ENCODE measurements at places on chromosomes 3 and 15.

DNA sequence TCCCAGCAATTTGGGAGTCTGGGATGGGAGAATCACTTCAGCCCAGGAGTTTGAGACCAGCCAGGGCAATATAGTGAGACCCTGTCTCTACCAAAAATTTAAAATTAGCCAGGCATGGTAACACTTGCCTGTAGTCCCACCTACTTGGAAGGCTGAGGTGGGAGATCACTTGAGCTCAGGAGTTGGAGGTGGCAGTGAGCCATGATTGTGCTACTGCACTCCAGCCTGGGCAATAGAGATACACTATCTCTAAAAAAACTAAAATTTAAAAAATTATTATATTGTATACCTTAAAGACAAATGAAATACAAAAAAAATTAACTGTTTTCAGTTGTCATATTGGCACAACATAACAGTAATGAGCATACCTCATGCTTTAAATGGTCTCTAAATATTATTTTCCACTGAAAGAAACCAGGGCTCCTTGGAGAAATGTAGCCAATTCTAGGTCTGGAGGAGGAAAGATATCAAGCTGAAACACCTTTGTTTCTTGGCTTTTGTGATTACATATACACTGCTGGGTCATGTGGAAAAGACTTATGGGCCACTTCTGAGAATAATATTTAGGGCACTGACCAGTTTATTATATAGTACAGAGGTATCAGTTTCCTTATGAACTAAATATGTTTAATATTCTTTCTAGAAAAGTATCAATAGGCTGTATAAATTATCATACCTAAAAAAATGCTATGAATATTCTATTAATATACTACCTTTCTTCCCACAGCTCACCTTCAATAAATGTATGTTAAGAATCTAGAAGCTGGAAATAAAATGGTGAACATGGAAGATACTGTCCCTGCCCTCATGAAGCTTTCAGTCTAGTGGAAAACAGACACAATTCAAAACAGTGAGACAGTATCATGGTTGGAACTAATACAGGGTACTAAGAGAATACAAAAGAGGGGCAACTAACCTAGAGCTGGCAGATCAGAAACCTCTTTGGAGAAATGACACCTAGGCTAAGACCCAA, 119.5 kb downstream of the TMCC1 start:
- DNase-seq = no peak

DNA sequence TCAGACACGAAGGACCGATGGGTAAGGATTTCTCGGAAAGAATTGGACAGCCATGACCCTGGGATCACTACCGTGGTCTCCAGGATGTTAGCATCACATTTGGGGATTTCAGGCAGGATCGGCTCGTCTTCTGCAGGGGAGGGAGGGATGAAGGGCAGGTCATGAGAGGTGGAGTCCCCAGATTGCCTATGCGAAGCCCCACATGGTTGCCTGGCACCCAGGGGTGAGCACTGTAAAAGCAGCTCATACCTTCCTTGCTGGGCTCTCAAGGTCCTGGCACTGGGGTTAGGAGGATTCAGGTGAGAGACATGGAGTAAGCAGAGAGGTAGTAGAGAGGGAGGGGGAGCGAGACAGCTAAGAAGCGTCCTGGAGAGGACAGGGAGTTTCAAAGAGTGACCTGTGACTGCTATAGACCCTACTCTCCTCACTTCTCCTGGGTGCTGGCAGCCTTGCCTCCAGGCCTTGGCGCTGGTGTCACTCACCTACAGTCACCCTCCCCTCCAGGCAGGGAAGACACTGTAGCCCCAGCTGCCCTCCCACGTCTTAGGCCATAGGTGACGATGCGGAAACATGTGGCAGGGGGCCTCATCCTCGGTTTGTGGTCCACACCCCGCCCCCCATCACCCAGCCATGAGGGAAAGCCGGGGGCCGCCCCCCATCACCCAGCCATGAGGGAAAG, 15.0 kb upstream of the EHD4 start:
- DNase-seq = no peak

GRCh38 chr3:114460459-114460858, 166.6 kb downstream of the TIGIT start:
- DNase-seq = no peak

DNA sequence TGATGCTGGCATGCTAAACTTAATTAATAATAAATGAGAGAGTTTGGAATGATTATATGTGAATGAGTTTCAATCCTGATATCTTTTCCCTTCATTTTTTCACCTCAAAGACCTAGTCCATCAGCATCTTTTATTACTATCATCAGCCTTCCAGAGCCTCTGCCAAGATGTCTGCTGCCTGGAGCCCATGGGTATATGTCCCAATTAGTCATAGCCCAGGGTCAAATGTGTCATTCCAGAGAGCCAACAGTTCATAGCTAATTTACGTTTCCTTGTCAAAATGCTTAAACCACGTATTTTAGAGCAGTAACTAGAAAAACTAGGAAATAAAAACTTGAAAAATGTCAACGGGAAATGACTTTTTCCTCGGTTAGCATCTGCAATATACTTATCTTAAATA, 457.9 kb downstream of the SI start:
- no peak for DNase-seq

DNA sequence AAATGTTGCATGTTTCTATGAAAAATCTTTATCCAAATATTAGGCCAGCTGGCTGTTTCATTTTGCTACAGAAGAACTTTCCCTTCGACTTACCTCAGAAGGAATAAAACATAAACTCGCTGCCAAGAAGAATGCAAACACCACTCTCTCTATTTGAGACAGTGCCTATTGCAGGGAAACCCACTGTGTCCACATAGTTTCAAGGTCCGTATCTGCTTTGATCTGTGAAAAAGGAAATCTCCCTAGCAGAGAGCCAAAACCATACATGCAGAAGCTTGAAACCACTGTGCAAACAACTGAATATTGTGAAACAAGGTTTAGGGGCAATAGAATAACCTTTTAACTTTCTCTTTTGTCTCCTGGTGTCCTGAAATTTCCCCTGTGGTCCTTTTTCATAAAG, 35.0 kb upstream of the CAPN7 start:
- DNase-seq = no peak

GRCh38 chr3:185846037-185846436, 21.2 kb upstream of the IGF2BP2 start:
- DNase-seq = no peak

DNA sequence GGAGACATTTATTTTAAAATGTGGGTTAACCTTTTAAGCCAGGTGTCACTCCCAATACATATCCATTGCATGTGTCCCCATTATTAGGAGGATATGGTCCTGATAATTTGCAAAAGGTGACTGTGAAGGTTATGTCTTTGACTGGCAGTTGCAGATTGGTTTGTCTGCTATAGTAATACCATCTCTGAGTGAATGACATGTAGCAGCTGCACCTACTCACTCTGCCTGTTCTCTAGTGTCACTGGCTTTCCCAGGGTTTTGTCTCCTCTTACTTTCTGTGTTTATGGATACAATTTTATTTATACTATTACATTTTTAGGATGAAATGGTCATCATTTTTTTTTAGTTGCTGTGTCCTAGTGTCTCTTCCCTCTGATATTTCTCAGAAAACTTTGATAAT, 393.2 kb downstream of the C3orf38 start:
- DNase-seq = no peak

DNA sequence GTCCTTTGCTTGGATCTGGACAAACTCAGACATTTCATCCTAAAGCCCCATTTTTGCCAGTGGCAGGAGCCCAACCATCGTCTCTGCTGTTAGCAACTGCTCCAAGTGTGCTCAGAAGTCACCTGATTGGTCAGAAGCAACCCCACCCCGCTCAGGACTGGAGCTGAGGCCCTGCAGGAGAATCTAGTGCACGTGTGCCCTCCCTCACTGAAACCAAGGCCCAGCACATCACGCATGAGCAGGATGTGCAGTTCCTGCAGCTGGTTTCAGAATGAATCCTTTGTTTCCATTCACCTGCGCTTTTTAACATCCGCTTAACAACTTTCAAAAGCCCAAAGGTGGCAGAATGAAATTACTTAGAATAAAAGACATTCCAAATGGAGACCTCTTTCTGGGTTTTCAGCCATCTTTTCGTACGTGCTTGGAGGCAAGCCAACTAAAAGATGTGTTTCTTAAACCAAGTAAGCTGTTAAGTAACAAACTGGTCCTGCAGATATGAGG, 81.2 kb downstream of the SRGAP3 start:
- DNase-seq = no peak

- DNase-seq = no peak
These were observed 335.9 kb downstream of the LPP start for GRCh38 chr3:188489639-188490405.

DNA sequence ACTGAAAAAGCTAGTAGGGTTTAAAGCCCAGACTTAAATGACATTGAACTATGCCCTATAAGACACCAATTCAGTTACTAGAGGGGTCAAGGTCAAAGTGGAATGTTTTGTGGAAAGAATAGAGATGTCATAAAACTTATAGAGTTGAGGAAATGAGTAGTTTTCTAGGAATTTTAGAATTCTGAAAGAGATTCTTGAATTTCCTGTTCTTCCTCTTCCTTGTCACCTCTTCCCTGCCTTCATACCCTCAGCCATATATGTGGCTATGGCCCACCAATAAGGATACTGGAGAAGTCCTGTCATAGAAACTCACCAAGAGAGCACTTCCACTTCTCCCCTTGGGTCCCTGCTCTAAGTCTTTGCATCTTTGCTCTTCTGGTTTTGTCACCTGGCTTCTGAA, 104.9 kb upstream of the TGFBR2 start:
- no peak for DNase-seq

- DNase-seq = no peak
These were observed 125.6 kb upstream of the ROPN1 start for GRCh38 chr3:124117486-124117885.

DNA sequence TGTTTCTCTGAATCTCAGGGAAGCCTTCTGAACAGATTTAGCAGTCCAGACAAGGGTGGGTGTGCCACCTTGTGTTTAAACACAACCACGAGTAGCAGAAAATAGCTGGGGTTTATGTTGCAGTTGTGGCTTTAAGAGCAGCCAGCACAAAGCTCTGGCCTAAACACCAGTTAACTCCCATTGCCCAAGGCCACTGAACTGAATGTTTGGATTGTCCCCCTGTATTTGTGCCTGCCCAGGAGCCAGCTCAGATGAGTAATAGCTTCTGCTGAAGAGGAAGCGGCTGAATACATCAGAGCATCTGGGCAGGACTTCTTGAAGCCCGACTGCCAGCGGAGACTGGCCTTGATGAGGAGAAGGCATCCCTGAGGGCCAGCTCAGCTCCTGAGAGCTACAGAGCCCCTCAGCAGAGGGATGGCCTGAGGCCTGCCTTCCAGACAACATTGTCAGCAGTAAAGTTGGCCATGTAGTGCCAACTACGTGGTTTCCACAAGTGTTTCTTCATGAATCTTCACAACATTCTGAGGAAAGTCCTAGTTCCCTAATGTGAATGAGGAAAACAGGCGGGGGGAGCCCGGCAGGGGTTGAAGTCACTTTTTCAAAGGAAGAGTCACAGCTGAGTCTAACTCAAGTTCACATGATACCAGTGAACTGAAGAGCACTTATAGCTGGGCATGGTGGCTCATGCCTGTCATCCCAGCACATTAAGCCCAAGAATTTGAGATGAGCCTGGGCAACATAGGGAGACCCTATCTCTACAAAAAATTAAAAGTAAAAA, 65.8 kb upstream of the ZBTB38 start:
- no peak for DNase-seq

DNA sequence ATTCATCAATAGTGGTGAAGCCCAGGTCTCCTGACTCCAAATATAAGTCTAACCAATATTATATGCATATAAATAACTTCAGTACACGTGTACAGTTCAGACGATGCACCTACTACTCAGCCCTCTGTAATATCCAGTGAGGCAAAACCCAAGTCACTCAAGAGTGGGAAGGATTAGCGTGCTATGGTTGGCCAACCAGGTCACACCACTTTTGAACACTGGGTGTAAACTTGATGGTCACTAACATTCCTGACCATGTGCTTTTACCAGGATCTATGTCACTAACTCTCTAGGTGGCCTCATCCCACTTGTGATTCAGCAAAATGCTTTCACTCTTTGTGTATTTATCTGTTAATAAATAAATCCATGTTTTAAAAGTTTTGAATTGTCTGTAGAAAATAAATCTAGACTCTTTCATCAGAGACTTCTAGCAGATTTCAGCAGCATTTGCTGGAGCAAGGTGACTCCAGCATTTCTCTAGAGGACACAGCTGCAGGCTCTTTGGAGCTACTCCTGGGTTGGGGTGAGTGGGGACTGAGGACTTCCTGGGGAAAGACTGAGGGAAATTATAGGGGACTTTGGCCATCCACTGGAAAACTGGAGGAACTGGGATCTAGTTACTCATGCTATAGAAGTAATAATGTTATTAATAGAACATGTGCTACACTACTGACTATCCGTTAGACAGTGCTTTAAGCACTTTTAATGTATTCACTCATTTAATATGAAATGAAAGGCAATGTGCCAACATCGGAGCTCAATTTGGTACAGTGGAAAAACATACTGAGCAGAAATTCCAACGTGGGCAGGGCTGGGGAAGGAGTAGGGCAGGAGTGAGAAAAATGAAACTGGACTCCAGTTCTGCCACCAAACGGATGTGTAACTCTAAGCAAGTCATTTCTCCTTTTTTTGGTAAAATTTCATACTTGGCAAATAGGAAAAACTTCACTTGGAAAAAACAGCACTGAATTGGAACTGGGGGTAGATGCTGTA, 97.9 kb downstream of the RORA start:
- DNase-seq = no peak

DNA sequence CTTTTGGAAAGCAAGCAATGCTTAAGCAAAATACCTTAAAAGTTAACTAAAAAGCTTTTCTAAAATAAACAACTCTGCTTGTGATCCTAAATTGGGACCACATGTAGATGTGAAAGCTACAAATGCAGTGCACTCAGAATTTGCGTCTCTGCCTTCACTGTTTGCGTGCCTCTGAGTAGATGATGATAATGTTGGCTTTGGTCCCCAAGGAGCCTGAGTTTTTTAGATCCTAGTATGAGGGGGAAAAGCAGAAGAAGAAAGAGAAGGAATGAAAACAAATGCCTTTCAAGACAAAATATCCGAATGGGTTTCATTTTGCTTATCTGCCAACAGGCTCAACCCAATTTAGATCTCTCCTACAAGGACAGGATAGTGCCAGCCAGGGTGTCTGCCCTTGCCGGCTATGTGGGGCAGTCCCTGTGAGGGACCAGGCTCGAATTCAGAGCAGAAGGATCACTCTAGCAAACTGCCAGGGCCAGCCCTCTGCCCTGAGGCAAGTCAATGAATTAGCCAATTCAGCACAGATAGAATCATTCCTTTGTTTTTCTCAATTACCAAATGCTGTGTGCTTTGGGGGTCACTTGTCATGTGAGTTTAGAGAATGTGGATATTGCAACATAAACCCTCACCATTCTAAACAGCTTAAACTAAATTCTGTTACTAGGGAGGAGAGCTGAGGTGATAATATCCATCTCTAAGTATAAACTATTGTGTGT, 28.5 kb downstream of the SCG5 start:
- no peak for DNase-seq

- no peak for DNase-seq
These were observed 85.2 kb downstream of the KBTBD8 start for GRCh38 chr3:67083277-67083676.

Measured in right forelimb (tissue), 1 donor.